ENCODE measurements at places on chromosomes 6 and 20. TPM values are rescaled to one million over a fixed set of nuclear protein-coding genes. Genes with fewer than 3 reads are reported as not detected.

GPX5 gene
- polyA plus RNA-seq = not detected

TMX4 gene
- 20.5 TPM for polyA plus RNA-seq

PRSS35 gene
- 7.4 TPM for polyA plus RNA-seq

CLPSL2 gene
- not detected for polyA plus RNA-seq

PTCRA gene
- polyA plus RNA-seq = not detected

PLG gene
- polyA plus RNA-seq = not detected

FOXA2 gene
- polyA plus RNA-seq = not detected

PSMB8 gene
- polyA plus RNA-seq = 77.1 TPM

MYB gene
- polyA plus RNA-seq = 0.16 TPM

TBC1D32 gene
- 4.9 TPM for polyA plus RNA-seq

DPPA5 gene
- polyA plus RNA-seq = not detected

SLC26A8 gene
- polyA plus RNA-seq = 0.02 TPM

TNNC2 gene
- 1.4 TPM for polyA plus RNA-seq

ARMC12 gene
- polyA plus RNA-seq = 0.17 TPM

FAM209B gene
- 0.17 TPM for polyA plus RNA-seq

CNR1 gene
- polyA plus RNA-seq = not detected

YIPF3 gene
- 173 TPM for polyA plus RNA-seq

FAM162B gene
- 8.8 TPM for polyA plus RNA-seq

EMILIN3 gene
- polyA plus RNA-seq = 0.06 TPM

TCF21 gene
- polyA plus RNA-seq = 13.5 TPM

HDDC2 gene
- 174 TPM for polyA plus RNA-seq

TRIM31 gene
- not detected for polyA plus RNA-seq

ZFP57 gene
- polyA plus RNA-seq = not detected

IRF4 gene
- 0.02 TPM for polyA plus RNA-seq

POPDC3 gene
- 18.6 TPM for polyA plus RNA-seq

F13A1 gene
- polyA plus RNA-seq = 0.01 TPM

REM1 gene
- not detected for polyA plus RNA-seq

MARCKS gene
- polyA plus RNA-seq = 115 TPM

MDC1 gene
- 7.4 TPM for polyA plus RNA-seq

ABHD16B gene
- not detected for polyA plus RNA-seq

PBOV1 gene
- polyA plus RNA-seq = not detected

OR2J3 gene
- not detected for polyA plus RNA-seq

STMND1 gene
- 0.06 TPM for polyA plus RNA-seq

ME1 gene
- polyA plus RNA-seq = 35.8 TPM

BMP2 gene
- 1.9 TPM for polyA plus RNA-seq

TFAP2B gene
- polyA plus RNA-seq = not detected

WFDC5 gene
- polyA plus RNA-seq = not detected

RGS17 gene
- polyA plus RNA-seq = 7.3 TPM

PAK5 gene
- not detected for polyA plus RNA-seq

SNTA1 gene
- 18.2 TPM for polyA plus RNA-seq

EEF1A2 gene
- polyA plus RNA-seq = 0.46 TPM

TAAR1 gene
- not detected for polyA plus RNA-seq

FKBP5 gene
- polyA plus RNA-seq = 10.9 TPM

Measured in fibroblast of lung (primary cell).